ENCODE measurements at places on chromosomes 2 and 18. TPM values are rescaled to one million over a fixed set of nuclear protein-coding genes. Genes with fewer than 3 reads are reported as not detected.

Gene SNORC
- total RNA-seq = 8.1 TPM

Gene MDH1B
- total RNA-seq = 1.2 TPM

Gene FHOD3
- total RNA-seq = 3.7 TPM

Gene TRIM43
- not detected for total RNA-seq

Gene DOK6
- total RNA-seq = not detected

Gene RAB6D
- not detected for total RNA-seq

Gene TMEM37
- 2.7 TPM for total RNA-seq

Gene GAREM2
- 7.0 TPM for total RNA-seq

Gene GALNT5
- 2.1 TPM for total RNA-seq

Gene IL1F10
- not detected for total RNA-seq

Gene PAIP2B
- total RNA-seq = 0.23 TPM

Gene DNAH7
- total RNA-seq = 1.4 TPM

Gene MSH6
- 85.8 TPM for total RNA-seq

Gene HS1BP3
- 43.1 TPM for total RNA-seq

Gene GKN2
- 3.5 TPM for total RNA-seq

Gene KANSL1L
- total RNA-seq = 0.28 TPM

Gene SLC19A3
- 3.1 TPM for total RNA-seq

Data from A549 treated with RU486 at 1 μM for 4 hours (cell line).